ENCODE measurements at places on chromosomes 13 and 19.

DNA sequence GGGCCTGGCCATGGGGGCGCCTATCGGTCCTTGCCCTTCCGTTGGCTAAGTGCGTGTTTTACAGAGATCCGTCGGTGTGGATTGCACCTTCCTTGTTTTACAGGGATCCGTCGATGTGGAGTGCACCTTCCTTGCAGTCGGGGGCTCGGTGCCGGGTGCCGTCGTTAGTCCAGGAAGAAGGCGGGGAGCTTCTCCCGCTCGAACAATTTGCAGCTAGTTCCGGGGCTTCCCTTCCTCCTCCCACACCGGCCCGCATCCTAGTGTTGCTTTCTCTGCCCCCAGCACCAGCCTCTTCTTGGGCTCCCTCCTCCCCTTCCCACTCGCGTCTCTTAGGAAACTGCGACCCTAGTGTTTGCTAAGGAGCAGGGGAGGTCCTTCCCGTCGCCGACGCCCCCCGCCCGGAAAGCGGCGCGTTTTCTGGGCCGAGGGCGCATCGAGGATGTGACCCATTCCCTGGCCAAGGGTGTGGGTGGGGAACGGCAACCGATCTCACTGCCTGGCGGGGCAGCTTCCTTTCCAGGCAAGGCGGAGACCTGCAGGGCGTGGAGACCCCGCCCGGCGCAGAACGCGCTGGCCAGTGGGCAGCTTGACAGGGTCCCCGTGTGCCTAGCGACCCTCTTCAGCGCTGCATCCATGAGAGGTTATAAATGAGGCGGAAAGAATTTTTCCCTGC, 75.7 kb upstream of the ZNF91 start:
- no peak for DNase-seq

DNA sequence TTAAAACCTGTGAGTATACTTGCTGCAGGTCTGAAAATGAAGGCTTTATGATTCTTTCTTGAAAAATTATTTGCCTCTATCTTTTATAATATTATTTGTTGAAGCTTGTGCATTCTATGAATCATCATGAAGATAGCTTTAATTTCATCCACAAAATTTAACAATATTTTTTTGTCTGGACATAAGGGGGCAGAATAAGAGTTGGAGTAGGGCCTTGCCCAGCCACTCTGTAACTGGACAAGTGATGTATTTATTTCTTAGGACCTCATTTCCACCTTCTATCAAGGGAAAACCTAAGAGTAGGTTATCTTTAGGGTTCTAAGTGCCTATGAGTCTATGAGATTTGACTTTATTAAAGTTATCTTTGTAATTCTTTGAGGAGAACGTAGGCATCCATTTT, 49.9 kb downstream of the N4BP2L1 start:
- no peak for DNase-seq

- DNase-seq, result no peak
Observed at GRCh38 chr13:51291341-51291740, 48.1 kb upstream of the SERPINE3 start.

GRCh38 chr13:23488442-23488841, 54.9 kb upstream of the SACS start:
- DNase-seq, result peak; percentile 33

- peak; percentile 20 for DNase-seq
Observed at GRCh38 chr13:80235166-80235966, 105.6 kb downstream of the SPRY2 start.

GRCh38 chr13:34290661-34291060, 472.7 kb downstream of the RFC3 start:
- DNase-seq, result no peak

GRCh38 chr19:870963-871401, 11.5 kb downstream of the CFD start:
- DNase-seq, result peak; percentile 63

GRCh38 chr13:75120085-75120484, 361.9 kb downstream of the TBC1D4 start:
- no peak for DNase-seq

- DNase-seq, result peak; percentile 83
Observed at GRCh38 chr19:48321372-48321621, 4.1 kb upstream of the EMP3 start.

GRCh38 chr19:14003251-14004055, 2.7 kb downstream of the RFX1 start:
- no peak for DNase-seq

DNA sequence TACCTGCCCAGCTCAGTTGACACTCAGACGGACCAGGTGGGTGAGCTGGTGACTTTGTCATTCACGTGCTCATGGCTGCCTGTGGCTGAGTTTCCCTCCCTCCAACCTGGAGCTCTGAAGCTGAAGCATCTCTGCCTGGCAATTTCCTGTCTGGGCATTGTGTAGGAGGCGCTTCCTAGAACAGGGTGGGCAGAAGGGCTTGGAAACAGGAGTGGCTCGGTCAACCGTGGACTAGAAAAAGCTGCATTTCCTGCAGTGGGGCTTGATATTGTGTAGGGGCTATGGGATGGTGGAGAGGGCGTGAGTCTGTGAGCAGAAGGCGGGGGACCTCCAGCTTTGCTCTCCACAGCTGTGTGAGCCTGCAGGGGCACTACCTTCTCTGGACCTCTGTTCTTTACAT, 278.3 kb downstream of the TEX29 start:
- DNase-seq, result no peak

- DNase-seq, result no peak
Observed at GRCh38 chr13:75694722-75695121, 58.6 kb downstream of the LMO7 start.

GRCh38 chr19:6297202-6297601, 17.4 kb upstream of the MLLT1 start:
- DNase-seq, result no peak

GRCh38 chr13:61751039-61751438, 335.4 kb upstream of the PCDH20 start:
- no peak for DNase-seq

GRCh38 chr13:22589880-22590279, 590.9 kb upstream of the SGCG start:
- DNase-seq, result no peak

GRCh38 chr19:9370738-9371619, 8.2 kb downstream of the ZNF177 start:
- DNase-seq, result no peak

- DNase-seq, result no peak
Observed at GRCh38 chr19:402786-403185, 6.2 kb downstream of the C2CD4C start.

DNA sequence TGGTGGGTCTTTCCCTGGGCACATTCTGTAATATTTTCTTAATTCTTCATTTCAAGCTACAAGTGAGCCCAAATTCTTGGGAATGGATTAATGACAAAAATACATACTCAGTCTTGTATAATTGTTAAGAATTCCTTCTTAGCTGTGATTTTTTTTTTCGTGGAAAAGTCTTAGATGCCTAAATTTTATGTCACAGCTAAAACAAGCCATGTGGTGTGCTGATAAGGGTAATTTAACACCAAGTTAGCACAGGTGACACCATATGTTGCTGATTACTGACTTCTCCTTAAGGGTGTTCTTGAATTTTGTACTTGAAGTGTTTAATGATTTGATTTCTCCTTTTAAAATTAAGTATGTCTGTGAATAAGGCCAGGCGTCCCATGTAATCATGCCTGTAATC, 29.3 kb downstream of the WDFY2 start:
- no peak for DNase-seq

GRCh38 chr13:106990594-106990993, 422.7 kb upstream of the ARGLU1 start:
- DNase-seq, result no peak

DNA sequence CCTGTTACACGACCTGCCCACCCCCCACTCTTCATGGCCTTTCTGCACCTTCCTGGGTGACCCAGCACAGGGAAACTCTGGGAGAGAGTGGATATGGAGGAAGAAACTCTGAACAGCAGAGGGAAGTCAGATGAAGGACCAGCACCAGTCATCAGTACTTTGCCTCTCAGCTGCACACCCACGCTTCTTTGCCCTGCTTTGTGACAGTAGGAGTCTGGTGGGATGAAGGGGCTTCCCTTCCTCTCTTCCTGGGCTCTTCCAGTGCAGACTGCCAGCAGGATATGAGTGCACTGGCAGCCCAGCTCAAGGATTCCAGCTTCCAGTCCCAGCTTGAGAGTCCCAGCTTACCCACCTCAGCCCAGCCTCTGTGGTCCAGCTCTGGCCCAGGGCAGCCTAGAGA, 68.9 kb downstream of the CRYL1 start:
- DNase-seq, result no peak

- DNase-seq, result no peak
Observed at GRCh38 chr19:5594521-5594950, 26.8 kb upstream of the TINCR start.

DNA sequence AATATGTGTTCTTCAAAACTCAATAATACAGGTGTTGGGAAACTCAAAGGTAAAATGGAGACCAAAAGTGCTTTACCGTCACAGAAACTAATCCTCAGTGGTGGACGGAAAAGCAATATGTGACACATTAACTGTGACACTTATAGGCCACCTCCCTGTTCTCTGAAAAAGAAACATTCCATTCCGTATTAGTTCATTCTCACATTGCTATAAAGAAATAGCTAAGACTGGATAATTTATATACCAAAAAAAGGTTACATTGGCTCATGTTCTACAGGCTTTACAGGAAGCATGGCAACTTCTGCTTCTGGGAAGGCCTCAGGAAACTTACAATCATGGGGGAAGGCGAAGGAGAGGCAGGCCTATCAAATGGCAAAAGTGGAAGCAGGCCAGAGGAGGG, 435.3 kb upstream of the HTR2A start:
- DNase-seq, result no peak

DNA sequence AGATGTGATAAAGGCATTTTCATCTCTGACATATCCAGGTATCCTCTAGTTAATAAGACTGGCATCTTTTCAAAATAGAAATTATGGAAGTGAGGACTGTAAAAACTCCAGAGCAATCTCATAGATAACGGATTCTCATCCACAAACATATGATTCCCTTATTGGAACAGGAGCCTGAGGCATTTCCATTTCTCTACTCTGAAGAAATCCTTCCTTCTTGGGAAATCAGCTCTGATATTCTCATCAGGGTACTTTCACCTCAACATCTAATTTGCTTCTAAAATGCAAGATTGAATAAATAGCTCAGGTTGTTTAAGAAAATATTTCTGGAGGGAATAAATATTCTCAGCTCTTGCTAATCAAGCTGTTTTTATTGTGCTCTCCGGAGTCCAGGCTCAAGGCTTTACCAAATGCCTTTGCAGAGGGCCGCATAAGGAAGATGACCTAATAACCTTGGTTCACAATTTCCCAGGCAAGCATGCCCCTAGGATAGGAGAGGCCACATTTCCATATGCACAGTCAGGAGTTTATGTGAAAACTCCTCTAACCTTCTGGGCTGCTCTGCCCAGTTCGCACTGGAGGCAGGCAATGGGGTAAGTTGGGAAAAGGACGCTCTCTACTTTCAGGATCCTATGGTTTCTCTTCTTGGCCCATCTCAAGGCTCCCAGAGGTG, 44.0 kb upstream of the RFC3 start:
- no peak for DNase-seq

GRCh38 chr19:15197275-15197941, 3.4 kb downstream of the NOTCH3 start:
- DNase-seq, result no peak

DNA sequence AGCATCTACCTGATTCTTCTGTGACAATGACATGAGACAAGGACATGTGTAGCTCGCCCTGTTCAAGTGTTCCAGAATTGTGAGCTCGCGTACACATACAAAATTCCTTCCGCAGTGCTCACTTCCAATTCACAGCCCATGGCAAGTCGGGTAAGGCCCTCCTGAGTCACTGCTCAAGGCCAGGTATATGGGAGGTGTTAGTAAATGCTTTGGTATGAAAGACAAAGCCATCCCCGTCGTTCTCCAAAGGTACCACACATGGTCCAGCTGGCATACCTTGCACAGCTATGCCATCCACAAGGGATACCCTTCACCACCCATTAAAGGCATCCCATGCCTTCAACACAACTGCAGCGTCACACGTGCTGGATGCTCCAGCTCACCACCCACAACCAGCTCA, 4.4 kb upstream of the ELL start:
- no peak for DNase-seq

- DNase-seq, result no peak
Observed at GRCh38 chr13:35566340-35566739, 89.9 kb upstream of the MAB21L1 start.

DNA sequence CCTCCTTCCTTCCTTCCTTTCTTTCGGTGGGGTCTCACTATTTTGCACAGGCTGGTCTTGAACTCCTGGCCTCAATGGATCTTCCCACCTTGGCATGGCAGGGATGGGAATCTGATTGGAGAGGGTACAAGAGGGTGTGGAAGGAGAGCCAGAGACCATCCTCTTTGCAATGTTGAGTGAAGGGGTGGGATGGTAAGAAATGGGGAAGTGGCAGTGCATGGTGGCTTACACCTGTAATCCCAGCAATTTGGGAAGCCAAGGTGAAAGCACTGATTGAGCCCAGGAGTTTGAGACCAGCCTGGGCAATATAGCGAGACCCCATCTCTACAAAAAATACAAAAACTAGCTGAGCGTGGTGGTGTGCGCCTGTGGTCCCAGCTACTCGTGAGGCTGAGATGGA, 5.5 kb downstream of the BLOC1S3 start:
- DNase-seq, result no peak

DNA sequence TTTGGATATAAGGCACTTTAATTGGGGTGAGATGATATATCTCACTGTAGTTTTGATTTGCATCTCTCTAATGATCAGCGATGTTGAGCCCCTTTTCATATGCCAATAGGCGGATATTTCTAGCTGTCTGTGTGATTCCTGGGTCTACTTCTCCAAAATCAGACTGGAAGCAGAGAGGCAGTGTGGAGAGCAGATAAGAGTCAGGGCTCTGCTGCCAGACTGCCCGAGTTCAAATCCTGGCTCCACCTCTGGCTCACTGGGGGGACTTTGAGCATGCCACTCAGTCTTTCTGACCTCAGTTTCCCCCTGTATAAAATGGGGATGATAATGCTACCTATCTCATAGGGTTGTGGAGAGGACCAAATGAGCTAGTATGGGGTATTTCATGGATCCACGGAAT, 24.0 kb upstream of the ACP7 start:
- no peak for DNase-seq

GRCh38 chr13:48249018-48249417, 16.0 kb downstream of the ITM2B start:
- DNase-seq, result no peak

- DNase-seq, result no peak
Observed at GRCh38 chr13:110855363-110855762, 59.5 kb downstream of the ANKRD10 start.

DNA sequence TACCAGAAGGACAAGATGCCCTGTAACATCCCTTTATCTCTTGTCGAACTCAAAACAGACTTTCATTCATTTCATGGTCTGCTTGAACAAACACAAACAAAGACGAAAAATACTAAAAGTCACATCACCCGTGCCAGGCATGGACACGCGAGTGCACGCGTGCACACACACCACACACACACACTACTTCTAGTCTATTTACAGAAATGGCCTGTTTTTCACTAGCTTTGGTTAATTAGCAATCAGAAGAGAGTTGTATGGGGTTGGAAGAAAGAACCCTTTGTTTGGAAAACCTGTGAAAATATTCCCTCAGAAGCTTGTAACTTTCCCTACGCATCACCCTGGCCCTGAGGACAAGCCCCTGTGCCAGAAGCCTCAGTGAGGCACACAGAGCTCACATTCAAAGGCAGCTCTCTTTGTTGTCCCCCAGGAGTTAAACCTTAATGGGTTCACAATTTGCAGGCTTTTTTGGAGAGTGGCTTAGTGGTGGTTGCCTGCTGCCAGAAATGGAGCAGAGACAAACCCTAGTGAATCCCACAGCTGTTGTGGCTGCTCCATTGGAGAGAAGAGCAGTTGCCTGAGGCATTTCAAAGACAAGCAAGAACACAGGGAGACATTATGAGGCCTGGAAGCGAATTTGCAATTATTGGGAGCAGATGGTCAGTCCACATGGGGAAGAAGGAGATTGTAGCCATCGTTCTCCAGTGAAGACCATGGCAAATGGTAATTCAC, 55.9 kb downstream of the STARD13 start:
- no peak for DNase-seq

Data from NCI-H2081 (cell line).